ENCODE measurements at places on chromosomes 11 and 22.

- no peak for DNase-seq
These were observed 4.0 kb upstream of the MYO7A start for GRCh38 chr11:77124041-77124440.

DNA sequence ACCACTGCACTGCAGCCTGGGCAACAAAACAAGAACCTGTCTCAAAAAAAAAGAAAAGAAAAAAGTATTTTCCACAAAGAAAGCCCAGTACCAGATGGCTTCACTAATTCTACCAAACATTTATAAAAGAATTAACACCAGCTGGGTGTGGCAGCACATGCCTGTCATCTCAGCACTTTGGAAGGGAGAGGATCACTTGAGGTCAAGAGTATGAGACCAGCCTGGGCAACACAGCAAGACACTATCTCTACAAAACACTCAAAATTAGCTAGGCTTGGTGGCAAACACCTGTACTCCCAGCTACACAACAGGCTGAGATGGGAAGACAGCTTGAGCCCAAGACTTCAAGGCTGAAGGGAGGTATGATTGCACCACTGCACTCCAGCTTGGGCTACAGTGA is 20.1 kb downstream of the RSF1 start:
- no peak for DNase-seq

DNA sequence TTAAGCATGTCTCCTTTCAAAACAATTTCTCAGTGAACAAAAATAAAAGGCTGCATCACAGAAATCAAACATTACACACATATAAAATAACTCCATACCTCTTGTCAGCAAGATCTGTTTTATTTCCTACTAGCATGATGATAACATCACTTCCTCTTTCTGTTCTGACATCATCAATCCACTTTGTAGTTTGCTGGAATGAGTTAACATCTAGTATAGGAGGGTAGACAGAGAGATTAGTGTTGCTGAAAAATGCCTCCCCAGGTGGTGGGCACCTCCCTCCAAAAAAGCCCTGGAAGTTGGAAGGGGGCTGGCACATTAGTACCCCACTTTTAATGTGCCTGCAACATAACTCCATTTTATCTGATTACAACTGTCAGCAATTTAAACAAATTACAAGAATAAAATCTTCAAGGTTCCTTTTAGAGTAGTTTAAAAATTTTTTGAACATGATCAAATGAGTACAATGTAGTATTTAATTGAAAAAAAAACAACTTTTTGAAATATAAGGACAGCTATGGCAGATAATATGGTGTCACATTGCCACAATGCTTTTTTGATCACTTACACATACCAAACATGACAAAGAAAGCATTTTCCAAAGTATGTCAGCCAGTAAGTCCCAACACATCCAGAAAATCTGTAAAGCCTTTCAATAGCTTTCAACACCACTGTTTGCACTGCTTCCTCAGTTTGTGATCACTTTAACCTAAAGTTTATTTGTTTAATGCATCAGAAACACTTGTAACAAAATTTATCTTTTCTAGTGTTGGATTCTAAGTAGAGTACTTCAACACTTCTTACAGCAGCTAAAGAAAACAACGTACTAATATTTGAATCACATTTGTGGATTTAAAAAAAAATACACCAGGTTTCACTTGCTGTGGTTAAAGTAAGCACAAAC is 44.5 kb downstream of the RAB6A start:
- DNase-seq = no peak

DNA sequence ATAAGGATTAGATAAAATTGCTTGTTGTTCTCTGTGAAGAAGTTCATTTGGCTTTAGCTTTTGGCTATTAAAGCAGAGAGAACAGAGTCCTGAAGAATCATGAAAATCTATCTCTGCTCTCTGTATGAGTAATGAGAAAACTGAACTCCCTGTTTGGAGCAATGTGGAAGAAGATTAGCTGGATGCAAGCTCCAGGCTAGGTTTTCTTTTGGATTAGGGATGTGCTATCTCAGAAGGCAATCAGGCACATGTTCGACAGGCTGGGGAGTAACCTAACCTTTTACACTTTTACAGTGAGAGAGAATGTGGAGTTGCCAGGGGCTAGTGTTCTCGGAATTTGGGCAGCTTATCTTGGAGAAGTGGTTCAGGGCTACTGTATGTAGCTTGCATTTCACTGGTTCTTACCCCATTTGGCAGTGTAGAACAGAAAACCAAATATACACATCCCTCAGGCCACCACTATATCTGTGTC is 8.5 kb upstream of the SLN start:
- no peak for DNase-seq

DNA sequence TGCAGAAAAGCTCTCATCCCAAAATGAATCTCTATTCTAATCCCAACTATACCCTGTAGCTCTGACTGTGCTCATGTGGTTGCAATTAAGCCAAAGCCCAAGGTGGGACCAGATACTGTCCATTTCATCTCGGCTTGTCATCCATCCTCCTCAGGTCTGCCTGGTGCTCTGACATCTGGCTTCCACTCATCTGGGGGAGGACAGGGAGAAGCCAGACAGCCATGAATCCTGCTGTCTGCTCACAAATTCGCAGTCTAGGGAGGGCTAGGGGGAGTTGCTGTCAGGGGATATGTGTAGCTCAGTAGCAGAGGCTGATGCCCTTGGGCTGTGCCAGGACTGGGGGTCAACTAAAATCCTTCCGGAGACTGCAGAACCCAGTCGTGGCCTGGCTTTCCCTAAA is 167.1 kb downstream of the ETS1 start:
- no peak for DNase-seq

GRCh38 chr11:122271137-122271536 is 155.1 kb upstream of the BLID start:
- DNase-seq = no peak

DNA sequence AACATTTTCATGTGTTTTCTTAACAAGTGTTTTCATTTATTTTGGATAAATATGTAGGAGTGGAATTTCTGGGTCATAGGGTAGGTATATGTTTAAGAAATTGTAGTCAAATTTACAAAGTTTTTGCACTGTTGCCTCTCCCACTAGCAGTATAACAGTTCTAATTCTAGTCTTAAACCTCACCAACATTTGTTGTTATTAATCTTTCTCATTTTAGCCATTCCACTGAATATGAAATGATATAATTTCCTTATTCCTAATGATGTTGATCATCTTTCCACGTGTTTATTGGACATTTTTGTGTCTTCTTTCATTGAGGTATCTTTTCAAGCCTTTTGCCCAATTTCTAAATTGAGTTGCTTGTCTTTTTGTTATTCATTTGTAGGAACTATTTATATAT is 62.0 kb downstream of the C11orf91 start:
- no peak for DNase-seq

- no peak for DNase-seq
These were observed 41.9 kb downstream of the ANO5 start for GRCh38 chr11:22234743-22235142.

DNA sequence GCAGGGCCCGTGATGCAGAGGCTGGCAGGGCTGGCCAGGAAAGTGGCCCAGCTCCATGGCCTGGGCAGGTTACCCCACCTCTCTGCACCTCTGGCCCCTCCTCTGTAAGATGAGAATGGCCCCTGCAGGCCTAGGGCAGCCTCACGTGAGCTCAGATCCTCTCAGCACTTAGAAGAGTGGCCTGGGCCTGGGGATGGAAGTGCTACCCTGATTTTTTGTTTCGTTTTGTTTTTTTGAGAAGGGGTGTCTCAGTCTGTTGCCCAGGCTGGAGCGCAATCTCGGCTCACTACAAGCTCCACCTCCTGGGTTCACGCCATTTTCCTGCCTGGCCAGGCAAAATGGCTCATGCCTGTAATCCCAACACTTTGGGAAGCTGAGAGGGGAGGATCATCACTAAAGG is 982 bp downstream of the APOBEC3H start:
- DNase-seq = no peak

GRCh38 chr22:26529345-26529744 is 17.1 kb upstream of the TFIP11 start:
- DNase-seq = no peak

DNA sequence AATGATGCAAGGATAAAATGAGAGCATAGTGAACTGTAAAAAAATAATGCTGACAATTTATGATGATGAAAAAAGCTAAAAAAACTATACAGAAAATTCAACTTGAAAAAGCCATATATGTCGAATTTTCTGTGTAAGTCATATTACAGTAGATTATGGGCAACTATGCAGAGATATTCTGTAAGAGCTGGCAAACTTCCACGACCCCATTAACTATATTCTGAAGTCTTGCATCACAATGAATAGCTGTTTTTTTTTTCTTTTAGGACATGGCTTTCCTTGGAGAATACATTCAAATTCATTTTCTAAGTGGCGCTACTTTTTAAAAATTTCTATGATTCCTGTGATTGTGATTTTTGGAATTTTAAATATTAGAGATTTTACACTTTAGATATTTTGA is 18.4 kb downstream of the PSMD13 start:
- no peak for DNase-seq

DNA sequence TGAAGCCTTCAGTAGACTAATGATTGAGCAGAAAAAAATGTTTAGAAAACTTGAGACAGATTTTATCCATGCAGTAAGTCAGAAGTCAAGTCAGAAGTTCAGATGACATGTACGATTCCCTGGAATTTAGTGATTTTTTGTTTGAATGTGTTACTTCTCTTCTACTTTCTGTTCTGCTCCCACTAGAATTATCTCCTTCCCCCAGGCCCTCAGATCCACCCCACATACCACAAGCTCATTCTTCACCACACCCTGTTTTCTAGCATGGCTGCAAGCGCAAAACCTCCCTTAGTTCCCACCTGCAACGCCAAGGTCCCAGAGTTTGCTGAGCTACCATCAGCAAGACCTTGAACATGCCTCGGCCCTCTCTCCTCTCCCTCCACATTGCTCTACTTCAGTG is 64.1 kb downstream of the KCNJ1 start:
- no peak for DNase-seq

DNA sequence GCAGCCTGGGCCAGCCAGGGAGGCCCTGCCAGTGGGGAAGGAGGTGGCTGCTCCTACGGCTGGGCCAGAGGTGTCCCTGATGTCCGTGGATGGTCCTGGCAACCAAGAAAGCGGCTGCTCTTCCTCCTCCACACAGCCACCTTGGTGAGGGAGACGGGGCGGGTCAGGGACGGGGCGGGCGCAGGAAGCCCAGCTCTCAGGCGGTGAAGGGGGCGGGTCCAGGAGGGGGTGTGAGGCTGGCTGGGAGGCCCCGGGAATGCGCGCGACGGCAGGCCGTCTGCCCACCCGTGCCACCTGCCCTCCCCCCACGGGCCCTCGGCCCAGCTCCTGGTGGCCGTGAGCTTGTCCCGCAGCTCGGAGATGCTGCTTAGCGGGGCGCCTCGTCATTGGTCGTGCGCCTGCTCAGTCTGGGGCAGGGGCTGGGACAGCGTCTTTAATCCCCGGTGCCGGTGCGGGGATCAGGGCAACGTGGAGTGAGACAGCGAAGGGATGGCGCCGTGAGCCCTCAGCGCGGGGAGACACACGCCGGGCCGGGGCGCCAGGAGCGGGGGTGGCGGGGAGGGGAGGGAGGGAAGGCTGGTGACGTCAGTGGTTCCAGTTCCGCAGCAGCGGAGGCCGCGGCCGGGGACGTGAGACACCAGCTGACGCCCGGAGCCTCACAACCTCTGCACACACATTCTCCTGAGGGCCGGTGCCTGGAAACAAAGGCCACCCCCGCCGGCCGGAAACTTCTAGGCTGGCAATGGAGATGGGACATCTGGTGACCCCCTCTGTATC is 6.7 kb upstream of the BRSK2 start:
- peak; percentile 33 for DNase-seq

- peak; percentile 47 for DNase-seq
These were observed 197.0 kb downstream of the PGR start for GRCh38 chr11:100932474-100933100.

DNA sequence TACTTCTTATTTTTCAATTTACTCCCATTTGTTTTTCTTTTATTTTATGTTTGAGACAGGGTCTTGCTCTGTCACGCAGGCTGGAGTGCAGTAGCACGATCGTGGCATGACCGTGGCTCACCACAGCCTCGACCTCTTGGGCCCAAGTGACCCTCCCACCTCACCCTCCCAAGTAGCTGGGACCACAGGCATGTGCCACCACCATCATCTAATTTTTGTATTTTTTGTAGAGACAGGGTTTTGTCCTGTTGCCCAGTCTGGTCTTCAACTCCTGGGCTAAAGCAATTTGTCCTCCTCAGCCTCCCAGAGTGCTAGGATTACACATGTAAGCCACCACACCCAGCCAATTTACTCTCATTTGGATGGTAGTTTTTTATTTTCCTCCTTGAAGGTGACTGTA is 679.3 kb upstream of the CCDC179 start:
- peak; percentile 52 for DNase-seq

DNA sequence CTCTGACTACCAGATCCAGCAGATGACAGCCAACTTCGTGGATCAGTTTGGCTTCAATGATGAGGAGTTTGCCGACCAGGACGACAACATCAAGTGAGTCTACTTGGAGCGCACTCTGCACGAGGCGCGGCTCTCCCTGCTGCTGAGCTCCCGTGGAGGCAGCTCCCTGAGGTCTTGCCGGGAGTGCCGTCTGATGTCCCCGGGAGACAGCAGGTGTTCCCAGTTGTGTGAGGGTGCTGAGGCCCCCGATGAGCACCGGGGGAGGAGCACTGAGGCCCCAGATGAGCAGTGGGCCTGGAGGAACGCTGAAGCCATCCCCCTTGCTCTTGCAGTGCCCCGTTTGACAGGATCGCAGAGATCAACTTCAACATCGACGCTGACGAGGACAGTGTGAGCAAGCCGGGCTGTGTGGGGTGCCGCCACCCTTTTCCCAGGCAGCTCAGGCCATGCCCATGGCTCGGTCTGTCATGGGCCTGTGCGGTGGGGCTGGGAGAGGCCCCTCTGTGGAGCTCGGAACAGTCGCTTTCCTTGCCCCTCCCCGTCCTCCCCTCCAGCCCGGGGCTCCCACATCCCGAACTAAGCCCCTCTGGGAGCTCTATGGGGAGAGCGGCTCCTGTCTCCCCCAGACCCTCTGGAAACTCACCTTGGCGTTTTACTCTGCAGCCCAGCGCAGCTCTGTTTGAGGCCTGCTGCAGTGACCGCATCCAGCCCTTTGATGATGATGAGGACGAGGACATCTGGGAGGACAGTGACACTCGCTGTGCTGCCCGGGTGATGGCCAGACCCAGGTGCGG is 37.1 kb downstream of the SBF1 start:
- no peak for DNase-seq

- no peak for DNase-seq
These were observed 25.5 kb upstream of the HORMAD2 start for GRCh38 chr22:30054764-30055069.

All from LHCN-M2 (cell line).